ENCODE measurements at places on chromosomes 7 and 10.

DNA sequence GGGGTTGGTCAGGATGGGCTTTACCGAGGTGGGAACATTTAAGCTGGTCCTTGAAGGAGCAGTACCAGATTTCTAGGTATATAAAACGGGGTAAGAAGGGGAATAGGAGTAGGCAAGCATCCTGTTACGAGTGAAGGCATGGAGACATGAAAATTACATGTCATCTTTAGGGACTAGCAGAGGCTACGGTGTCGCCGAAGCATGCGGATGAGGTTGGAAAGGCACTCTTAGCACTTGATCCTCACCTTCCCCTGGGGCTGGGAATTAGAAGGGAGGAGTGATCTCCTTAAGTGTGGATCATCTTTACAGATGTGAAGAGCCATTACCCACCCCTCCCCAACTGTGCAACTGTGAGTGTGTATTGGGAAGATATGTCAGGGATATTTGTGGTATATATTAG, 13.8 kb upstream of the ZRANB1 start:
- H3K27me3 ChIP-seq: no peaks in the 10 kb centered on the region
- H3K36me3 ChIP-seq: peaks cover 30% of the 10 kb centered on the region
- H3K4me1 ChIP-seq: peaks cover 32% of the 10 kb centered on the region
- no peak overlapping the region for H3K27ac ChIP-seq
- no peak for DNase-seq

DNA sequence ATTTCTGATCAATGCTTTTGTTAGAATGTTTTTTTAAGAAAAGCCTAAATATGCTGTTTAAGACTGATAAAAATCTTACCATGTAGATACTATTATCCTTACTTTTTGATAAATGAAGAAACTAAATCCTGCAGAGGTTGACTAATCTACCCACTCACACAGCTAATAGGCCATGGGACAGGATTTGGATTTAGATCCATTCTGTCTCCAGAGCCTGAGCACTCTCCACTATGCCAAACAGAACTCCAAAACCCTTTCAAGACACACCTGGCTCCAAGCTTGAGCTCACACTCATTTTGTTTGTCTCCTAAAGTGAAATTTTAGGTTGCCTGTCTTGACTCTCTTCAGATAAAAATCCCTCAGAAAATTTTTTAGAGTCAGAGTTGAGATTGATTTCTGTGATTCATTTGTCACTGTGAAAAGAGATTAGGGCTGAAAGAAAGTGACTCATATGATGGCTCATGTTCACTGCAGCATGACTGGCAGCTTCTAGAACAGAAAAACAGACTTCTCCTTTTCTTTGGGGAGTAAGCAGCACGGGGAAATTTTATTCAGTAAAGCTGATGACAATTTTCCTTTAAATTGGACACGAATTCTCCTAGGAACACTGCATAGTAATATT, 132.3 kb upstream of the POT1 start:
- no peaks in the 10 kb centered on the region for H3K36me3 ChIP-seq
- no peak overlapping the region for H3K4me3 ChIP-seq
- DNase-seq: no peak
- H3K27me3 ChIP-seq: no peaks in the 10 kb centered on the region

DNA sequence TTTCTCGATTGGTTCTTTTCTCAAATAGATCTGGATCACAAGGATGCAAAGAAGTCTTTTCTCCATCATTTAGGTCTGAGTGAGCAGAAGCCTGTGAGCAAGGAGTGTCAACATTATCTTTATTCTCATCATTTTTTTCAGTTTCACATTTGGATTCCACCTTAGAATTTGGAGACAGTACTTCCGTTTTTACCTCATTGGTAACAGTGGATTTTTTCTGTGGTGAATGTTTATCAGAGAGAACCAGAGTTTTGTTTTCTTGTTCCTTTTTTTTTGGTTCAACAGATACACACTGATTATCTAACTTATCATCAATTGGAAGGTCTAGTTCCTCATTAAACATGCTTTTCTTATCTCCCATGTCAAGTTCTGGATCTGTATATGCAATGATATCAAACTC, 151.3 kb downstream of the GALNT11 start:
- H3K27ac ChIP-seq: peak overlapping the region; percentile 69
- H3K4me3 ChIP-seq: peak overlapping the region; percentile 17
- H3K27me3 ChIP-seq: no peaks in the 10 kb centered on the region

DNA sequence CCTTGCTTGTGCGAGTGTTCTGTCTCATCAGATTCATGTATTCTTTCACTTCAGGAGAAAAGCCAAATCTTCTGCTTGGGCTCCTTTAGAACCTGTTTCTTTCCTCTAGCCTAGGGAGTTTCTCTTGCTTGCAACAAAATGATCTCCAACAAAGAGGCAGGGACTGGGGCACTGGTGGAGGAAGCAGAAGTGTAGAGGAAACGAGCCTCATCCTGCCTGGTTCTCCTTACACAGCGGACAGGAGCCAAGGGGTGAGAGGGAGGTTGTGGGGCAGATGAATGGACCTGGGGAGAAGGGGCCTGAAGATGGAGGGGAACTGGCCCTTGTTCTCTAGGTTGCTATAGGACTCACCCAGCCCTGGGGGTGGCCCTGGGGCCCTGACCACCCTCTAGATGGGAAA, 141.1 kb downstream of the PKD1L1 start:
- peaks cover 42% of the 10 kb centered on the region for H3K4me1 ChIP-seq
- H3K36me3 ChIP-seq: no peaks in the 10 kb centered on the region
- H3K27ac ChIP-seq: no peak overlapping the region
- no peaks in the 10 kb centered on the region for H3K27me3 ChIP-seq
- H3K4me3 ChIP-seq: no peak overlapping the region

- no peak overlapping the region for H3K4me3 ChIP-seq
- no peaks in the 10 kb centered on the region for H3K4me1 ChIP-seq
- H3K27me3 ChIP-seq: no peaks in the 10 kb centered on the region
- DNase-seq: no peak
Observed at GRCh38 chr7:74405191-74405898, 48.4 kb upstream of the GTF2IRD1 start.

- H3K27me3 ChIP-seq: no peaks in the 10 kb centered on the region
- H3K36me3 ChIP-seq: no peaks in the 10 kb centered on the region
- no peak overlapping the region for H3K27ac ChIP-seq
- H3K4me1 ChIP-seq: peaks cover 21% of the 10 kb centered on the region
- DNase-seq: peak; percentile 22
Observed at GRCh38 chr7:38398725-38399321, 125.4 kb upstream of the TARP start.

DNA sequence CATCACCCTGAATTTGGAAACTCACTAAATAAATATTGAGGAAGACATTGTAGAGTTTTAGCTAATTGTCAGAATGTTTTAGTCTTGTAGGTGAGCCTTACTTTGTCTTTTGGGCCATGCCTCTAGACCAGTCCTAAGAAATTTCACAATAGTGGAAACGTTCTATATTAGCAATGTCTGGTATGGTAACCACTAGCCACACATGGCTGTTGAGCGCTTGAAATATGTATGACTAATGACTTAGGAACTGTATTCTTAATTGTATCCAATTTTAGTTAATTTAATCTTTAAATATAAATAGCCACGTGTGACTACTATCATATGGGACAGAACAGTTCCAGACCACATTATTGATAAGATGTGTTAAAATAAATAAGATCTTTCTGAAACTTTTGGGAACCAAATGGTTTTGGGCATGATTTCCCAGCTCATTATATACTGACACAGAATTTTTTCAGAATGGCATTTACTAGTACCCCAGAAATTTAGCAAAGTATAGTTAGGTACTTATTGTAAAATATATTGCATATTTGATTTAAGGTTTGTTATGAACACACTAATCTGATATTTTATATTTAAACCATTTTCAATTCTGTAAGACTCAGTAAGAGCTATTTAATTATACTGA, 95.0 kb downstream of the VPS50 start:
- H3K36me3 ChIP-seq: peaks cover 21% of the 10 kb centered on the region
- no peak overlapping the region for H3K4me3 ChIP-seq
- DNase-seq: no peak
- H3K27me3 ChIP-seq: no peaks in the 10 kb centered on the region
- H3K27ac ChIP-seq: no peak overlapping the region

DNA sequence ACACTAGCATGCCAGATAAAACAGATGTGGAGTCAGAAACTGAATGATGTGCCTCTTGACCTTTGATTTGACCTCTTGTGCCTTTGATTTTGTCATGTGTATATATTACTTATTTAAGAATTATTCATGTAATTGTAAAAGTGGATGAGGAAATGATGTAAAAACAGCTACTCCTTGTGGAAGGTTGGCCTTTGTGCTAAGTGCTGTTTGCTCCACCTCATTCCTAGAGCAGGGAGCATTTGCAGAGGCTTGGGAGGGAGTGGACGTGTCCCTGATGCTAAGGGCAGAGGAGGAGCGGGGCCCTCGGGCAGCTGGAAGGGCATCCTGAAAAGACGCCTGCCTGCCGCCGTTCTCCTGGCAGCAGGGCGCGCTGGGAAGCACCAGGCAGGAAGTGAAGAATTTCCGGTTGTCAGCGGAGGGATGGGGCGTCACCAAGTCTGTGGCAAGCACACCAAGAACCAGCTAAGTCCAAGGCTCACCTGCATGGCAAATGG, 197.6 kb upstream of the ZNF32 start:
- no peaks in the 10 kb centered on the region for H3K36me3 ChIP-seq
- H3K27ac ChIP-seq: no peak overlapping the region
- no peak overlapping the region for H3K4me3 ChIP-seq
- DNase-seq: no peak
- H3K27me3 ChIP-seq: peaks cover 10% of the 10 kb centered on the region

DNA sequence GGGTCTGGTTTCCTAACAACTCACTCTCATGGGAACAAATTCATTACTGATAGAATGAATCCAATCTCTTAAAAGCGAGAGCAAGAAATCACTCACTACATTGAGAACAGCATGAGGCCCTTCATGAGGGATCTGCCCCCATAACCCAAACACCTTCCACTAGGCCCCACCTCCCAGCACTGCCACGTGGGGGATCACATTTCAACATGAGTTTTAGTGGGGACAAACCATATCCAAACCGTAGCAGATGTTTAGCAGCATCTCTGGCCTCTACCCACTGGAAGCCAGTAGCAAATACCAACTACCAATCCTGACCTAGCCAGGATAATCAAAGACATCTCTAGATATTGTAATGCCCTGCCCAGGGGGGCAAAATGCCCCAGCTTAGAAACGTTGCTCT, 243.9 kb downstream of the ARHGAP21 start:
- H3K27me3 ChIP-seq: no peaks in the 10 kb centered on the region
- H3K4me3 ChIP-seq: no peak overlapping the region
- DNase-seq: no peak
- H3K4me1 ChIP-seq: no peaks in the 10 kb centered on the region
- H3K36me3 ChIP-seq: no peaks in the 10 kb centered on the region
- H3K27ac ChIP-seq: no peak overlapping the region

DNA sequence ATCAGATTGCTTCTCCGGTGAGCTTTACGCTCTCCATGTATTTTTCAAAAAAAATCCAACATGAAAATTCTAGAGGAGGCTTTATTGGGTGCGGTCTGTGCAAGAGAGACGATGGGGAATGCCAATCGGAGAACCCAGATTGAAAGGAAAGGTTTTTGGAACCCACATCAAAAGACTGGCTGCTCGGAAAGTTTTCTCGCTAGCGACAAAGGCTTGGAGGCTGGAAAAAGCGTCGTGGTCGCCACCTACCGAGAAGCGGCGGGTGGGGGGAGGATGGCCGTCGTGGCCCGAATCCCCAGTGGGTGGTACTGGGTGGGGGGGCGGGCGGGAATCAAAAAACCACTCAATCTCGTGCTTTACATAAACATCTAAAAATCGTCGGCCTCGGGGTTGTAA, 1.1 kb upstream of the GTF2I start:
- peak overlapping the region; percentile 94 for H3K4me3 ChIP-seq
- peaks cover 11% of the 10 kb centered on the region for H3K36me3 ChIP-seq
- peaks cover 50% of the 10 kb centered on the region for H3K4me1 ChIP-seq
- no peaks in the 10 kb centered on the region for H3K27me3 ChIP-seq

DNA sequence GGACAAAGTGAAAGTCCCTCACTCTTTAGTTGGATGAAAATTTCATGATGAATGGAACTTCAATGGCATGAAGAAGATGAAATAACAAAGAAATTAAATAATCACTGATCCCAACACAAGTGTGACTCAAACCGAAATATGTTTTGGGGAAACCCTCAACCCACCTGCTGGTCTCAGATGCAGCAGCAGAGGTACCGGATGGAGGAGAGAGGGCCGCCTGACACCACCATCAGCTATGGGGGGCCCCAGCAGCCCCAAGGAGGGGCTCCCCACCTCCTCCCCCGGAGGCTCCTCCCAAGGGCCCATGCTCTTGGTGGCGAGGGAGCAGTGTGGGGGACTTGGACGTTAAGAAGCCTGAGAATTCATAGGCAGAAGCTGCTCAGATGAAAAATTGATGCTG, 137.2 kb upstream of the ADARB2 start:
- no peak for DNase-seq
- no peak overlapping the region for H3K27ac ChIP-seq
- no peaks in the 10 kb centered on the region for H3K36me3 ChIP-seq
- peaks cover 9% of the 10 kb centered on the region for H3K27me3 ChIP-seq
- no peak overlapping the region for H3K4me3 ChIP-seq

DNA sequence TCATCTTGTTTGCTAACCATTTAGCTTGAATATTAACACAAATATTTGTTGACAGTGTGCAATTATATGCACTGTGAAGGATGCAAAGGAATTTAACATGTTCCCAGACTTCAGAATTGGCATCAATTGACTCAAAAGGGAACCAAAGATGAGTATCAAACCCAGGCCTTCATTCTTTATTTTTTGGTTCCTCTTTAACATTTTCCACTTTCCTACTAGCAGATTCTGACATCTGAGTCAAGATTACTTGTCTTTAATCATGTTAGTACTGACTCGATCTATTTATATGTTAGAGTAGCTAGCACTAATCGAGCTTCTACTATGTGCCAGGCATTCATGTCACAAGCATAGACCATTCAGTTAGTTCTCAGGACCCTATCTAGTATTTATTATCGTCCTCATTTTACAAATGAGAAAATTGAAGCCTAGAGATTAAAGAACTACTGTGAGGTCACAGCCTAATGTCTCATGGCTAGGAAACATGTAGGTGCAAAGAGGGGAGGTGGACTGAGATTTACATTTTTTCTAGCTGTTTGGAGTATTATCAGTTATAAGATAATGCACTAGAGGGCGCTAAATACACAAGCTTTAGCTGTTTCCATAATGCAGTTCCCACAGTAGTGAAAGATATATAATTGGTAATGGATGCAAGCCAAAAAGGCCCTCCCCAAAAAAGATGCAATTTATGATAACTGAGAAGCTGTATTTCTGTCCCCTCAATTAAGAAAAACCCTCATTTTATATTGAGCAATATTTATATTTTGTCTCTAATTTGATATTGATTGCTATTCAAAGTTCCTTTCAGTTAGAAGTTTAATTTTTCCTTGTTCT, 32.9 kb upstream of the KMT2E start:
- DNase-seq: no peak
- peak overlapping the region; percentile 76 for H3K27ac ChIP-seq
- H3K4me3 ChIP-seq: no peak overlapping the region
- no peaks in the 10 kb centered on the region for H3K27me3 ChIP-seq
- peaks cover 69% of the 10 kb centered on the region for H3K4me1 ChIP-seq
- peaks cover 32% of the 10 kb centered on the region for H3K36me3 ChIP-seq
